ENCODE measurements at places on chromosomes 1 and 21.

GRCh38 chr1:64192290-64192689, 11.1 kb upstream of the UBE2U start:
- no peak for DNase-seq

GRCh38 chr1:75522389-75522788, 88.5 kb downstream of the SLC44A5 start:
- DNase-seq: no peak

- no peak for DNase-seq
Observed at GRCh38 chr1:80448081-80448480, 1352.7 kb upstream of the ADGRL2 start.

- DNase-seq: no peak
Observed at GRCh38 chr1:170800812-170801211, 134.5 kb upstream of the MROH9 start.

- DNase-seq: no peak
Observed at GRCh38 chr21:38628349-38628748, 130.1 kb upstream of the ERG start.

GRCh38 chr1:17075470-17076255, 21.8 kb upstream of the SDHB start:
- no peak for DNase-seq

- DNase-seq: no peak
Observed at GRCh38 chr1:41101950-41102607, 80.6 kb upstream of the SLFNL1 start.

DNA sequence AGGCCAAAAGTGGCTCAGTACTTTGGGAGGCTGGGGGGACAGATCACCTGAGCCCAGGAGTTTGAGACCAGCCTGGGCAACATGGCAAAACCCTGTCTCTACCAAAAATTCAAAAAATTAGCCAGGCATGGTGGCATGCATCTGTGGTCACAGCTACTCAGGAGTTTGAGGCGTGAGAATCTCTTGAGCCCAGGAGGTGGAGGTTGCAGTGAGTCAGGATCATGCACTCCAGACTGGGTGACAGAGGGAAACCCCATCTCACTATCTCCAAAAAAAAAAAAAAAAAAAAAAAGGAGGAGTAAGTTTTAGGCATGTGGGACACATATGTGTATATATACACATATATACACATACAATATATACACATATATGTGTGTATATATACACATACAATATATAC, 165.3 kb upstream of the DPYD start:
- no peak for DNase-seq

- no peak for DNase-seq
Observed at GRCh38 chr1:169924829-169925228, 31.1 kb upstream of the SCYL3 start.

- no peak for DNase-seq
Observed at GRCh38 chr1:205348554-205349487, 7.9 kb downstream of the KLHDC8A start.

- DNase-seq: no peak
Observed at GRCh38 chr1:223811634-223812101, 34.1 kb downstream of the TP53BP2 start.

DNA sequence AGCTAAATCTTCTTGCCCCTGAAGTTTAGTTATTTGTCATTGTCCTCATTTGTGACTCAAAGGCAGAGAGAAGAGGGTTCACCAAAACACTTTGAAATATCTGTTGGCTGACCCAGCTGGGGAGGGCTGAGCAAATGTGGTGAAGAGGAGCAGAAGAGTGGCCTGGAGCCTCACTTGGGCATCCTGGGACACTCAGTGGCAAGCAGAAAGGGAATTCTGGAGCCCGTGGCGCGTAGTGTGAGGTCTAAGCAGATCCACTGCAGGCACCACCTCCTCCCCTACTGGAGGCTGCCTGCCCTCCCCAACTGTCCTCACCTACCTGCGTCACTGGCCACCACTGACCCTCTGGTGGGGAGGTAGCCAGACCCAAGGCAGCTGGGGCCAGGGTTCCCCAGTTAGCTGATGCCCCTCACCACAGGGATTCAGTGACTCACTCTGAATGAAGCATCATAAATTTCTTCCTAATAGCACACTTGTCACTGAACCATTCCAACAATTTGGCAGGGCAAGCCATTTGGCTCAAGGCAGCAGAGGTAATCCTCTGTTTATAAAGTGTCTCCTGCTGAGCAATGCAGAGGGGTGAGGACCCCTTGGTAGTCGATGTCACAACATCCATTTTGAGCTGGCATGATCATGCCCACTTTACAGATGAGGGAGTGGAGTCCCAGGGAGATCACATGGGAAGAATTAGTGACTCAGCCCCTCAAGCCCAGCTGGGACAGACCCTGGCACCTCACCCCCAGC, 80.3 kb downstream of the NENF start:
- no peak for DNase-seq

DNA sequence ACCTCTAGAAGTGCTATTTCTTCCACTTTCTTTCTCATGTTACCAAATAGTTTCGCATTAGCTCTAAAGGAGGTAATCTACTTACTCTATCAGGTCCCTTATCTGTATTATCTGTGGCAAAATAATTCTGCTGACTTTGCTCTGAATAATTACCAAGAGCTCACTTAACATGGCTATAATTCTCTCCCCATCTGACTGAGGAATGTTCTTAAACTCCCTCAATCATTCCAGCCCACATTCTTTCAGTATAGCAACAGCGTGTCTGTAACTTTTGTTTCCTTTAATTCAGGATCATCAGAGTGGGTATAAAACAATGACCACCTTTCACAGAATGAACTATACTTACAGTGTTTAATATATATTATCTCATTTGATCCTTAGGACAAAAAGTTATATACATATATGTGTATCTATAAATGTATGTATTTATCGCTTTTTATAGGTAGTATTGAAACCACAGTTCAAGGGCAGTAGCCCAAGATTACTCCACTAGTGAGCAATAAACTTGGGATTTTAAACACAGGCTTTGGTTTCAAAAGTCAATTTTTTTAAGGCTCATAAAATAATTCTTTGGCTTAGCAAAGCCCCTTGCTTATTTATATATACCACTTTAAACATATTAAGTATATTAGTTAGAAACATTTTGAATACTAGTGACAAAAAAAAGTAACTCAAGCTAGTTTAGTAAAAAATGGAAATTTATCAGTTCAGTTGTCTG, 36.1 kb upstream of the ST6GALNAC3 start:
- no peak for DNase-seq

GRCh38 chr1:100265562-100265930, 470 bp upstream of the RTCA start:
- no peak for DNase-seq

DNA sequence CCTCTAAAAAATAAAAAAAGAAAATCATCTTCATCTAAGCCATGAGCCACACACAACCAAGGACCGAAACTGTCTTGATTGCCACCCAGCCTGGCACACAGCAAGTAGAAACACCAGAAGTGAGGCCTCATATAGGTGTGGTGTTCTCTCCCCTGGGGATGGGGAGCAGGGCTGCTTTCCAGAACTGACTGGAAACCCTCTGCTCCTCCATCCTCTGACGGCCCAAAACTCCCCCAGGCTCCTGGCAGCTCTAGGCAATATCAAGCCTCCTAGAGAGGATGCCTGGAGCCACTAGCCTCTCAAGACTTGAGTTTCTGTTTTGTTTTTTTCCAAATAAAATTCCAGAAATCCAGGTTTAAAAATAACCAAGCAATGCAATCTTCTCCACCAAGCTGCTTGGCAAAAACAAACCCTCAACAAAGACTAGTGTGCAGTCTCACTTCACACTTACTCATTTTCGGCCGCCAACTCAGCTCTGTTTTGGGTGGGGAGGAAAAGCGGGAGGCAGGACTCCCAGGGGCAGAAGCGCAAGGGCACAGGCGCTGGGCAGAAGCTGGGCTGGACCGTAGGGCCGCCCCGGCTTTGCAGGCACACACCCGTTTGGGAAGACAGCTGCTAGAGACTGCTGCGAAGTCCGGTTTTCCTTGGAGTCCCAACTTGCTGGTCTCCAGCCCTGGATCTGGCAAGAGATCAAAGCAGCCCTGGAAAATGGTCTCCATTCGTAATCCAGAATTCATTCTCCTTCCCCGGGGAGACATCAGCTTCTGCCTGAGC, 78.2 kb upstream of the CAPZB start:
- DNase-seq: no peak

- DNase-seq: no peak
Observed at GRCh38 chr1:104574620-104575019, 824.9 kb downstream of the AMY1C start.

Measured in stimulated activated CD8-positive, alpha-beta memory T cell treated with anti-CD3 and anti-CD28 coated beads, Interleukin-12 subunit alpha, Interleukin-12 subunit beta, amount 100 ng/mL, for 4 hours (primary cell).